Right atrium auricular region (tissue), 2 donors: ENCODE measurements at places on chromosomes 6 and 20. TPM values are rescaled to one million over a fixed set of nuclear protein-coding genes. Genes with fewer than 3 reads are reported as not detected.

DNA sequence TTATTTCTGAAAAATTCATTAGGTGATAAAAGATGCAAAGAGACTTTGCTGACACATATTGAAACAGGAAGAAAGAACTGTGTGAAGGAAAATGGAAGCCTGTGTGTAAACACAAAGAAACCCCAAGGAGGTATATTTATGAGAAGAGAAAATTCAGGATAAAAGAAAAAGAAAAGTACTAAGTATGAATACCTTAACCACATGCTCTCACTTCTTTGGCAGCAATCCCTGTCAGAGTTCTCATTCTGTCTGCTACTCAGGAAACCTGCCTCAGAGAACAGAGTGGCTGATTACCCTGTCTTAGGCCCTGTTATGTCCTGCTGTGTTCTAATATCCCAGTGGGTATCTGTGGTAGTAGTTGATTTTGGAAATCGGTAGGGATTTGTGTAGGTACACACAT is 457.9 kb downstream of the TBC1D32 start:
- no peak for DNase-seq

DNA sequence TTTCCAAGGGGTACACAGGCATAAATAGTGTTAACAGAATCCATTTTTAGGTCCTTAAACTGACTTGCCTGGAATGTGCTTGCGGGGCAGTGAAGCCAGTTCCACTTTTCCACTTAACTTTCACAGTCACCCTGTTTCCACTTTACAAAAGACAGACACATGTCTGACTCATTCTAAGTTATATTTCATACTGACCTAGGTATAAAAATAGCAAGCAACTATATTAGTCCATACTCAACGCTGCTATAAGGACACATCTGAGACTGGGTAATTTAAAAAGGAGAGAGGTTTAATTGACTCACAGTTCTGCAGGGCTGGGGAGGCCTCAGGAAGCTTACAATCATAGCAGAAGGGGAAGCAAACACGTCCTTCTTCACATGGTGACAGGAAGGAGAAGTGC is 88.2 kb downstream of the MTFR2 start:
- DNase-seq, result no peak

DNA sequence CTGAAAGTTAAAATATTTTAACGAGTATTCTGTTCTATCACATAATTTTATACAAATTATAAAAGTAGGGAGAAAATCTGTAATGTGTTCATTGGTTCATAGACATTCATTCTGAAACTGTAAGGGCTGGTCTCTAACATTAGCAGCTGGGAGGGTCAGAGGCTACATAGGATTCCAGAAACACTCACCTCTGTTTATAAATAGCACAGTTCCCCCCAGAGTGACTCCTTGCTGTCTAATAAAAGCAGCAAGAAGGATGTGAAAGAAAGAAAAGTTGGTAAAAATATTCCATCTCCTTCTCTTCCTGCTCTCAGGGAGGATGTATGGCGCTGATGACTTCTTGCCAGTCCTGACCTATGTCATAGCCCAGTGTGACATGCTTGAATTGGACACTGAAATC is 25.3 kb upstream of the NAA20 start:
- no peak for DNase-seq

GRCh38 chr6:138115201-138115600 is 8.0 kb upstream of the PERP start:
- no peak for DNase-seq

DNA sequence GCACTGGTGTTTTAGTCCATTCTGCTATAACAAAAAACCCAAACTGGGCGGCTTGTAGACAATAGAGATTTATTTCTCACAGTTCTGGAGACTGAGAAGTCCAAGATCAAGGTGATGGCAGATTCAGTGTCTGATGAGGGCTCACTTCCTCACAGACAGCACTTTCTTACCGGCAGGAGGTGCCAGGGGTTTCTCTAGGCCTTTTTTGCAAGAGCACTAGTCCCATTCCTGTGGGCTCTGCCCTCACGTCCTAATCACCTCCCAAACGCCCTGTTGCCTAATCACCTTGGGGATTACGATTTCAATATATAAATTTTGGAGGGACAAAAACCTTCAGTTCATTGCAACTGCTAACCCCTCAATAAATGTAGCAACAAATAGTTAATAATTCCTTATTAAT is 140.0 kb upstream of the SGK1 start:
- DNase-seq, result no peak

GRCh38 chr6:150143516-150144293 is 861 bp downstream of the PPP1R14C start:
- DNase-seq, result no peak

- no peak for DNase-seq
These were observed 143.8 kb downstream of the ERMARD start for GRCh38 chr6:169895000-169895759.

- no peak for DNase-seq
These were observed 33.3 kb upstream of the CITED2 start for GRCh38 chr6:139407718-139408222.

DNA sequence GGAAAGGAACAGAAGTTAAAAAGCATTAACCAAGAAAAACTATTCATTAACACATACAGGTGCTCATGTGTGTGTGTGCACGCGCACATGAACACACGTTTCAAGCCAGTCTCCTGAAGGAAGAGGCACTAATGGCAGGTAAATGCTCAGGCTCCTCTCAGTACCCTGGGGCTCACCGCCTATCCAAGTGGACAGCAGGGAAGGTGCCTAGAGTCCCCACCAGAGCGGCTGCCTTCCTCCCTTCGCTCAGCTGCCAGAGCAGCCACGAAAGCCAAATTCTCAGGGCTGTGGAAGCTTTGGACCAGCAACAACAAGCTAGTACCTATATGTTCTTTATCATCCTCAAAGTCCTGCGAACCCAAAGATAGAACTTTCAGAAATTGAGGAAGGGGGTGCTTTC is 42.6 kb downstream of the PLCG1 start:
- DNase-seq, result peak; percentile 52

GRCh38 chr6:112833581-112834131 is 486.5 kb downstream of the RFPL4B start:
- DNase-seq, result no peak

GRCh38 chr6:168007592-168008338 is 10.3 kb downstream of the KIF25 start:
- DNase-seq, result no peak

DNA sequence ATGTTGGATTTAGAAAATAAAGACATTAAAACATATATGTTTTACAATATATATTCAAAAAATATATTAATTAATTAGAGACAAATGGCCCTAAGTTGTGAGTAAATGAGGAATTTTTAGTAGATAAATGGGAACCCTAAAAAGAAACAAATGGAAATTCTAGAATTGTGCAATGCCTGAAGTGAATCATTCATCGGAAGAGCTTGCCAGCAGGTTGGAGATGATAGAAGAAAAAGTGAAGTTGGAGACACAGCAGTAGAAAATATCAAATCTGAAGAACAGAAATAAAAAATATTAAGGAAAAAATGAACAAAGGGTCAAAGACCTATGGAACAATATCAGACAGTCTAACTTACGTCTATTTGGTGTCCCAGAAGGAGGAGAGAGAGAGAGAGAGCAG is 109.4 kb upstream of the NEDD9 start:
- no peak for DNase-seq

GRCh38 chr6:16160794-16161193 is 31.9 kb downstream of the MYLIP start:
- no peak for DNase-seq

DNA sequence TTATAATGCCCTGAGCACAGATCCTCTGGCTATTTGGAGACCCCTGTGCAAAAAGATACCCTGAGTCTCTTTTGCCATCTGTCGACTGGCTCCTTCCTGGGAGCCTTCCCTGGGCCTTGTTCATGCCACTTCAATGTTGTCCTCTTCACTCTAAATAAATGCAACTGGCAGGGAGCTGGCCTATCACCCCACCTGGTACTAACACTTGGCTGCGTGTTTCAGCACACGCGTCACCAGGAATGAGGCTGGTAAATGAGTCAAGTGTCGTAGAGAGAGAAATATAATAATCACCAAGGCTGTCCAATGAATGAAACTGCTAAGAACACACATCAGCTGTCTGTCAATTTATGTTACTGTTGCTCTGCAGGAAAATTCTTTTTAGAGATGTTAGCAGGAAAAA is 374.6 kb upstream of the JARID2 start:
- no peak for DNase-seq

- DNase-seq, result no peak
These were observed 651 bp upstream of the CCND3 start for GRCh38 chr6:41942067-41942851.

DNA sequence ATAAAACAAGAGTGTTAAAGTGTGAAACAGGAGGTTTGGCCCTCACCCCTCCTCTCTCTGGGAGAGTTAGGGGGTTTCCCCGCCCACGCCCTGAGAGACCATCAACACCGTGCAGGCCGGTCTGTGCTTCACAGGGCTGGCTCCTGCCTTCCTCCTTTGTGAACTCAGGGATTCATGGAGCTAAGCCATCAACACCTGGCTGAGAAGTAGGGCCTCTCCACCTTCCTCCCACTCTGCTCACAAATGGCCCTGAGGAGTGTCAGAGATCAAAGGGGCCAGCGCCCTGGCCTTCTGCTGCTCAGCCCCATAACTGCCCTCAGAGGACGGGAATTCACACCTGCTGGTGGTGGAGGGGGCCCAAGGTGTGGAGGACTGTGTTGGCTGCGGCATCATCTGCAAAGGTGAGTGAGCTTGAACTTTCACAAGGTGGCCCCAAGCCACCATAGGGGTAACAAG is 88.6 kb downstream of the PSMB1 start:
- no peak for DNase-seq

GRCh38 chr6:138545621-138545980 is 46.3 kb upstream of the NHSL1 start:
- DNase-seq, result peak; percentile 77

DNA sequence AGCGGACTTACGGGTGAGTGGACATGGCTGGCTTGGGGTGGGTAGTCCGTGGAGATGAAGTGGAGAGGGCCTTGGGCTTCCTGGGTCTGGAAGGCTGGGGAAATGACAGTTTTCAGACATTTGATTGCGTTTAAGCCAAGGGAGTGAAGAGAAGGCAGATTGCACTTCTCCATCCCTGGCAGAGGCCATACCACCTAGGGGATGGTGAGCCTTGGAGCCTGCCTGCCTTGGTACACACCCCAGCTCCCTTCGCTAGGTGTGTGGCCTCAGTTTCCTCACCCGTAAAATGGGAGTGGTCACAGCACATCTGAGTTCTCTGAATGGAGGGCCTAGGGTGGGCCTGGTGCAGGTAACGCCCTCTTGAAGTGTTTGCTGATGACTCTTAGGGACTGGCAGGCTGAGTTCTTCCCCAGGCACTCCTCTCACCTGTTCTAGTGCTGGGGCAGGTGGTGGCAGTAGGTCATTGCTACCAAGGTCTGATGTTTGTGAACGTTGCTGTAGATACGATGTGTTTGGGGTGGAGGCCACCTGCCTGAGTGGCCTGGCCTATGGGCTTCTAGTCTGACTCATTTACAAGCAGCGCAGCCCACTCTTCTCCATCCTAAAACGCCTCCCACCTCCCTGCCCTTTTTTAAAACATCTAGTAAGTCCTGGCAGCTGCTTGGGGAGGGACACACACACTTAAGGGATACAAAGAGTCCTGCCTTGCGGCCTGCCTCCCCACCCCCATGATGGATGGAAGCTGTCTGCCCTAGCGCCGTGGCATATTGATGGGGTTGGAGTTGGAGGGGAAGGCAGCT is 2.3 kb downstream of the RBM38 start:
- no peak for DNase-seq

DNA sequence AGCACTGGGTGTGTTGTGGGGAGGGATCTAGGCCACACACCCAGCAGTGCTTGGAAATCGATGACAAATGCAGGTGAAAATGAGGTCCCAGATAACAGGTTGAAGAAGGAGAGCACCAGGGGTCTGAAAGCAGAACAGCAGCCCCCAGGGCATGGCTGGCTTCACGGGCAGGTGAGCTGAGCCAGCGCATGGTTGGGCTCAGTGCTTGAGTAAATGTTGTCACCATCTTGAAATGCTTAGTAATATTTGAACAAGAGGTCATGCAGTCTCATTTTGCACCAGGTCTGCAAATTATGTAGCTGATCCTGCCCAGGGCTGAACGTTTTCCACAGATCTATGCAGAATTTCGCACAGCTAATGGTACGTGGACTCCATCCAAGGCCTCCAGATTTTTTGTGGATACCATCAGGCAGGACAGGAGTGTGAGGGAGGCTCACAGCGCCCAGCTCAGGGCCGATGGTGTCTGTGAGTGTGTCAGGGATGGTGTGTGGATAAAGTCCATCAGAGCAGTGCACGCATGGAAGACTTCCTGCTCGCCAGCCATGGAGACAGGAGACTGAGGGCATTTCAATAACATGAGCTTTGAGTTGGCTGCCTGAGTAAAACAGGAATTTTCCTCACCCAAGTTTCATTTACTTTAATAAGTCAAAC is 53.1 kb upstream of the SNX9 start:
- DNase-seq, result no peak

- no peak for DNase-seq
These were observed 256.4 kb downstream of the ARID1B start for GRCh38 chr6:157033428-157034140.

DNA sequence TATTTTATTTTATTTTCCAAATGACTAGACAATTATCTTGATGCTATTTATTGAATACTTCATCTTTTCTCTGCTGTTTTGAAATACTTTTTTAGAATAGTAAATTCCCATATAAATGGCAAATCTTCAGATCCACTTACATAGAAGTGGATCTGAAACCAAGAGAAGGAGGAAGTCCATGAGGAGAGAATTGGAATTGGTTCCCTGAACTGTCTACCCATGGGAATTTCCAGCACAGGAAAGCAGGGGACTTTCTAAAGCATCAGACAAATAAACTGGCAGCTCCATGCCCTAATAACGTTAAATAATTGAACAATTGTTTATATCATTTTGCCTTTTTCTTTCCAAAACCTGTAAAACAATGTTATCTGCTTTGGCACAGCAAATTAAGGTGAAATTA is 47.1 kb upstream of the PNRC1 start:
- no peak for DNase-seq

Gene RNF39
- total RNA-seq, result 0.26 TPM

Gene KCNB1
- total RNA-seq, result 1.4 TPM

Gene SOX18
- total RNA-seq, result 17.2 TPM

Gene LTB
- total RNA-seq, result not detected

Gene MOG
- 2.4 TPM for total RNA-seq

Gene SLC16A10
- total RNA-seq, result 10.3 TPM

Gene APOM
- total RNA-seq, result 1.2 TPM

Gene NHLRC1
- total RNA-seq, result 2.4 TPM

Gene LPA
- not detected for total RNA-seq

Gene CRISP3
- not detected for total RNA-seq

Gene DDO
- 4.4 TPM for total RNA-seq

Gene SCRT2
- not detected for total RNA-seq

Gene MYCT1
- 15.0 TPM for total RNA-seq
